ENCODE measurements at places on chromosomes 2 and 18. TPM values are rescaled to one million over a fixed set of nuclear protein-coding genes. Genes with fewer than 3 reads are reported as not detected.
A peak's percentile ranks its signal among the peaks of the same experiment; 100 is the strongest.

Gene EDAR
- 0.56 TPM for total RNA-seq

GRCh38 chr2:199019898-199020507, 437.7 kb downstream of the SATB2 start:
- H3K4me3 ChIP-seq = no peak overlapping the region
- H3K36me3 ChIP-seq = no peaks in the 10 kb centered on the region

GRCh38 chr2:97011977-97012569, 25.7 kb upstream of the FAM178B start:
- H3K27ac ChIP-seq = no peak overlapping the region
- peaks cover 2% of the 10 kb centered on the region for H3K4me1 ChIP-seq
- peak; percentile 84 for DNase-seq
- no peaks in the 10 kb centered on the region for H3K36me3 ChIP-seq
- H3K27me3 ChIP-seq = peaks cover 51% of the 10 kb centered on the region
- no peak overlapping the region for H3K4me3 ChIP-seq

DNA sequence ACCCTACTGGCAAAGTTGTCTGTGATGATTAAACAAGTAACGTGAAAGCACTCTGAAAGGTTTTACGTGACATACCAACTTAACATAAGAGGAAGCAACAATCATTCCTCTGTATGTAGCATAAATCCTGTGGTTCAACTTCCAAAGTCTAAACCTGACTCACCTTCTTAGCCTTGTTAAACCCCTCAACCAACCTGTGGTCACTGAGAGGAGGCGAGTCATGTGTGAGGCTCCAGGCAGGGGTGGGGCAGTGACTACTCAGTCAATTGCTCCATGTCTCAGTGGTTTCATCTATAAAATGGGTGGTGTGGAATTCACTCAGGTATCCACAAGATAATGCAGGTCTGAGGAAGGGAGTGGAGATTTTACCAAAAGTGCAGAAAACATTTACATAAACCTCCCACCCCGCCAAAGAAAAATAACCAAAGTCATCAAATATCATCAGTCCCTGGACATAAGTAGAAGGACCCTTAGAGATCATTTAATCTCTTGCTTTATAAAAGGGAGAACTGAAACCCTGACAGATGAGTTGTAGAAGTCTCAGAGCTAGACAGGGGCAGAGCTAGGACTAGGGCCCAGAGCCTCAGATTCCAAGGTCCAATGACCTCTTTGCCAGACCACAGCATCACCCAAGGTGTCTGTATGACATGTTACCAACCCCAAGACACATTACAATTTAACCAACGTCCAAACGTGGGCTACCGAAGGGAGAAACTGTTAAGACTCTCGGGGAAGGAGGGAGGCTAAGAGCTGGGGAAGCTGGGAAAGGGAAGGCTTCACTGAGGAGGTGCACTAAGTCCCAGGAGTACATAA, 3.7 kb upstream of the PCBP1 start:
- peak; percentile 81 for DNase-seq
- no peaks in the 10 kb centered on the region for H3K27me3 ChIP-seq
- peak overlapping the region; percentile 70 for H3K4me3 ChIP-seq
- H3K27ac ChIP-seq = peak overlapping the region; percentile 85

GRCh38 chr2:344811-345210, 56.9 kb upstream of the ALKAL2 start:
- no peaks in the 10 kb centered on the region for H3K36me3 ChIP-seq
- no peak overlapping the region for H3K4me3 ChIP-seq
- no peak for DNase-seq
- no peak overlapping the region for H3K27ac ChIP-seq

Gene RUFY4
- total RNA-seq = 1.8 TPM

GRCh38 chr2:105362862-105363591, 25.7 kb downstream of the C2orf49 start:
- H3K27me3 ChIP-seq = no peaks in the 10 kb centered on the region
- H3K36me3 ChIP-seq = peaks cover 24% of the 10 kb centered on the region
- DNase-seq = no peak
- no peak overlapping the region for H3K4me3 ChIP-seq
- H3K4me1 ChIP-seq = peaks cover 20% of the 10 kb centered on the region
- no peak overlapping the region for H3K27ac ChIP-seq

GRCh38 chr18:56165601-56166355, 472.6 kb downstream of the TXNL1 start:
- no peaks in the 10 kb centered on the region for H3K36me3 ChIP-seq
- no peaks in the 10 kb centered on the region for H3K4me1 ChIP-seq
- no peak for DNase-seq
- H3K27me3 ChIP-seq = no peaks in the 10 kb centered on the region
- H3K4me3 ChIP-seq = no peak overlapping the region

DNA sequence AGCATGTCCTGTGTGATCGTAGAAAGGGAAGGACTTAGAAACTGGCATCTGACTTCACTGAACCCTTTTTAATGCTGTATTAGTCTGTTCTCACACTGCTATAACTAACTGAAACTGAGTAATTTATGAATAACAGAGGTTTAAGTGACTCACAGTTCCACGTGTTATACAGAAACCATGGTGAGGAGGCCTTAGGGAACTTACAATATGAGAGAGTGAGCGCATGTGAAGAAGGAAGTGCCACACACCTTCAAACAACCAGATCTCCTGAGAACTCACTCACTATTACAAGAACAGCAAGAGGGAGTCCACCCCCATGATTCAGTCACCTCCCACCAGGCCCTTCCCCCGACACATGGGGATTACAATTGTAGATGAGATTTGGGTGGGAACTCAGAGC, 811.3 kb downstream of the CPS1 start:
- no peaks in the 10 kb centered on the region for H3K27me3 ChIP-seq
- H3K36me3 ChIP-seq = no peaks in the 10 kb centered on the region
- no peak overlapping the region for H3K4me3 ChIP-seq
- H3K27ac ChIP-seq = no peak overlapping the region

GRCh38 chr2:219632760-219633105, 5.3 kb downstream of the SLC4A3 start:
- no peaks in the 10 kb centered on the region for H3K36me3 ChIP-seq
- H3K27ac ChIP-seq = no peak overlapping the region
- DNase-seq = no peak
- H3K4me3 ChIP-seq = no peak overlapping the region

Gene SKA1
- total RNA-seq = 22.1 TPM

- peaks cover 39% of the 10 kb centered on the region for H3K27me3 ChIP-seq
- H3K4me1 ChIP-seq = peaks cover 11% of the 10 kb centered on the region
- H3K36me3 ChIP-seq = no peaks in the 10 kb centered on the region
- no peak overlapping the region for H3K4me3 ChIP-seq
Measured at GRCh38 chr2:109322111-109322510, 193.1 kb downstream of the SH3RF3 start.

- no peak for DNase-seq
- H3K36me3 ChIP-seq = no peaks in the 10 kb centered on the region
- H3K4me3 ChIP-seq = no peak overlapping the region
- H3K4me1 ChIP-seq = no peaks in the 10 kb centered on the region
Measured at GRCh38 chr2:132632000-132632649, 37.9 kb downstream of the LYPD1 start.

GRCh38 chr2:238726670-238727584, 121.0 kb upstream of the TWIST2 start:
- H3K27ac ChIP-seq = no peak overlapping the region
- peak; percentile 32 for DNase-seq
- H3K27me3 ChIP-seq = peaks cover 4% of the 10 kb centered on the region
- H3K4me3 ChIP-seq = no peak overlapping the region

Gene MPP4
- total RNA-seq = not detected

Gene BMP10
- not detected for total RNA-seq

DNA sequence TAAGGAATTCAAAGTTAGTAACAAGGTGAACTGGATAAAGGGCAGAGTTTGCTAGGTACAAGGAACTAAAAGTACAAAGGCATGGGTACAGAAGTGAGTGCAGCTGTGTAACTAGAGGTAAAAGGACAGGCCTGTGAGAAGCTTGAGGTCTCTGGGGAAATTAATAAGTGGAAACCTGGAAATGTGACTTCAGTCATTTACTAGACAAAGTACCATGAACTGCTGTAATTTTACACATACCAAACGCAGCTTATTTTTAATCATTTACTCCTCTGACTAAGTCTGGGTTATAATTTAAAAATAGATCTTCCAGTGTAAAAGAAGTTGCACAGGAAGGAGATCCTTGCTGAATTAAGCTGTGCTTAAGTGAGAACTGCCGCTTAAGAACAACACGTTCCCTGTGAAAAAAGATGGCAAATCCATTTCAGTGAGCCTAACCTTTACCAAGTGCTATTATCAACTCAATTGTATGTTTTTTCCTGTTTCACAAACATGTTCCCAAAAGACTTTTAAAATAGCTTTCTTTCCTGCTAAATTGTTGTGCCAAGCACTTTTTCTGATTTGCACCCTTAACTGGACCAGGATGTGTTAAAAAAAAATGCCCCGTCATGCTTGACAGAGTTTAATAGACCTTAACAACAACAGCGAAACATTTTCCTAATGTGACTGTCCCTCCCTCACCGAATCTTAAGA, 44.3 kb downstream of the CALCRL start:
- no peaks in the 10 kb centered on the region for H3K27me3 ChIP-seq
- DNase-seq = no peak
- no peaks in the 10 kb centered on the region for H3K36me3 ChIP-seq
- no peak overlapping the region for H3K4me3 ChIP-seq
- no peaks in the 10 kb centered on the region for H3K4me1 ChIP-seq
- H3K27ac ChIP-seq = no peak overlapping the region

DNA sequence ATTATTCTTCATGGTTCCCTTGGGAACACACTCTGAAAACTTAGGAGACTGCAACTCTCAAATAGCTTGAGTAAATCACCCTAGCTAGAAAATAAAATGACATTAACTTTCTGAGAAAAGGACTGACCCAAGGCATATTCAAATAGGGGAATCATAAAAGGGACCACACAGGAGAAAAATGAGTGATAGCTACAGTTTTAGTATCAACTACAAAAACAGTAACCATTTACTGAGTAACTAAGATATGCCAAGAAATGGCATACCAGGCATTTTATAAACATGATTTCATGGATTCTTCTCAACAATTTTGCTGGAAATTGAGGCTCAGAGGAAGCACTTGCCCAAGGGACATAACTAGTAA, 84.5 kb downstream of the AFF3 start:
- H3K27ac ChIP-seq = no peak overlapping the region
- H3K27me3 ChIP-seq = no peaks in the 10 kb centered on the region
- no peak overlapping the region for H3K4me3 ChIP-seq
- peaks cover 15% of the 10 kb centered on the region for H3K4me1 ChIP-seq
- DNase-seq = no peak
- H3K36me3 ChIP-seq = peaks cover 8% of the 10 kb centered on the region

Gene CNDP1
- not detected for total RNA-seq

DNA sequence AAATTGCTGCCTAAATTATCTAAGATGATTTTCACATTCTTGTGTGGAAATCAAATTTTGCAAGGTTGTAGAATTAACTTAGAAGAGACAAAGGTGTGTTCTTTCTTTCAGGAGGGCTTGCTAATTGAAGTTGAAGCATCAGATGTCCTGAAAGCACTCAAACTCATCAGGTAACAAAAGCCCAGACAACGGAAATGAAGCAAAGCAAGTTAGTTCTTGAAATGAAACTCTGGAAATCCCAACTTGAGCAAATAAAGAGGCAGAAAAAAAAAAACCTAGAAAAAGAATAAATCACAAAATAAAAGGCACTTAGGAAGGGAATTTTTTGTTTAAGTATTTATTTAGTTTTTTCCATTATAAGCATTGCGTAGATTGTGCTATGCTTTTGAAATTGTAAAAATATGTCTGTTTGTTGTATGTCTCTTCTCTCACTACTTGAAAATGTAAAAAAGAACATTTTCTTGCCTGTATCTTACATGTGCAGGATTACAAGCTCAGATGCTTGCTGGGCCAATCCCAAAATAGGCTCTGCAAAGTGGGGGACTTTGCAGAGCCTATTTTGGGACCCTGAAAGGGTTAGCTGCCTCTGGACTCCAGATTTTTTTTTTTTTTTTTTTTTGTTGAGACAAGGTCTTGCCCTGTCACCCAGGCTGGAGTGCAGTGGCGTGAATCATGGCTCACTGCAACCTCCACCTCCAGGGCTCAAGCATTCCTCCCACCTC, 46.7 kb downstream of the FAM161A start:
- H3K4me3 ChIP-seq = no peak overlapping the region
- H3K27me3 ChIP-seq = peaks cover 6% of the 10 kb centered on the region
- no peak overlapping the region for H3K27ac ChIP-seq
- H3K4me1 ChIP-seq = peaks cover 2% of the 10 kb centered on the region

Gene ACOXL
- 1.0 TPM for total RNA-seq

- no peak for DNase-seq
- no peaks in the 10 kb centered on the region for H3K4me1 ChIP-seq
- no peak overlapping the region for H3K27ac ChIP-seq
- H3K27me3 ChIP-seq = peaks cover 45% of the 10 kb centered on the region
Measured at GRCh38 chr2:222242532-222242931, 56.3 kb downstream of the PAX3 start.

Gene RAPGEF4
- total RNA-seq = 0.37 TPM

DNA sequence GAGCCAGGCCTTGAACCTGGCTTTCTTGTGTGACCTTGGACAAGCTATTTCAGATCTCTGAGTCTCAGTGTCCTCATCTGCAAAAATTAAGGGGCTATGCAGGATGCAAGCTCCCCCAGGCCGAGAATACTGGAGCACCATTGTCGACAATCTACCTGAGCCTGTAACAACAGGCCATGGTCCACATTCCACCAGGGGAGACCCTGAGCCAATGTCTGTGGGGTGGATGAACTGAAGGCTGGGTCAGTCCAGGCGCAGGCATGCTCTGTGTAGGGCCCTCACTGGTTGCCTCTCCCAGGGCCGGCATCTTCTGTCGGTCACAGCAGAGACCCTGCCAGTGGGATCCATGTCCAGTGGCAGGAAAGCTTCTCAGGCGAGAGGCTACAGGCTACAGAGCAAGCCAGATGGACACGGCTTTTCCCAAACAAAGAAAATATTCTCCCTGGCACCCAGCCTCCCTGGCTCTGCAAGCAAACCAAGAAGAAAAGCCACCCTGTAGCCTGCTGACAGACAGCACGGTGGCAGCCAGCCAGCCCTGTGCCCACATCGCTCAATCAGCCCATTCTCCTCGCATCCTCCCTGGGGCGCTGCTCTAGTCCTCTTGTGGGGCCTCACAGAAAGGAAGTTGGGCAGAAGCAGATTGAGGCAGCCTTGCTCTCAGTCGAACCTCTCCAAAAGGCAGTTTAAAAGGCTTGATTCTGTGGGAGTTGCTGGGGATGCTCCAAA, 48.7 kb upstream of the FZD7 start:
- peaks cover 2% of the 10 kb centered on the region for H3K27me3 ChIP-seq
- no peak overlapping the region for H3K4me3 ChIP-seq

DNA sequence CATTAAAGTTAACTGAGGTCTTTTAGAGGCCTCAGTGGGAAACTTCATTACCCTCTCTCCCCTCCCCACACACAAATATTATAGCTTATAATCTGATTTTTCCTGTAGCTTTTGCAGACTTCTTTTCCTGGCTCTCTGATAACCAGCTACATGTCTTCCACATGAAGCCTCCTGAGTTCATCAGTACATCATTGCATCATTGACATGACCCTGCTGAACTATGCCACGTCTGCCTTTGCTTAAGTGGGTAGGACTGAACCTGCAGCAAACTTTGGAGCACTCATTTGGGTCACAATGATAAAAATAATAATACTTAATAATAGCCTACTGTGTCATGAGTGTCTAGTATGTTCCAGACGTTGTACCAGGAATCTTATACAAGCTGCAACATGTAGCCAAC, 7.0 kb downstream of the CRYGA start:
- no peak for DNase-seq
- no peak overlapping the region for H3K4me3 ChIP-seq
- H3K27ac ChIP-seq = no peak overlapping the region
- H3K36me3 ChIP-seq = no peaks in the 10 kb centered on the region
- peaks cover 7% of the 10 kb centered on the region for H3K27me3 ChIP-seq

Gene RFTN2
- total RNA-seq = not detected

Gene DYNAP
- total RNA-seq = not detected

GRCh38 chr2:239721991-239722759, 303.0 kb downstream of the NDUFA10 start:
- no peaks in the 10 kb centered on the region for H3K27me3 ChIP-seq
- H3K27ac ChIP-seq = no peak overlapping the region
- H3K4me1 ChIP-seq = no peaks in the 10 kb centered on the region
- no peak overlapping the region for H3K4me3 ChIP-seq
- no peak for DNase-seq

Data from activated CD4-positive, alpha-beta T cell treated with anti-CD3 and anti-CD28 coated beads, Interleukin-2, amount 10 ng/mL, durations not matched to agents 24 days and 14 days (primary cell).